Hematopoietic multipotent progenitor cell treated with erythropoietin and hydrocortisone succinate and interleukin-3 and kit ligand, for 8 days (in vitro differentiated cells): ENCODE measurements at places on chromosomes 5 and 9.
A peak's percentile ranks its signal among the peaks of the same experiment; 100 is the strongest.

- DNase-seq = peak; percentile 69
Observed at GRCh38 chr9:87711857-87712800, 13.8 kb upstream of the CTSL start.

DNA sequence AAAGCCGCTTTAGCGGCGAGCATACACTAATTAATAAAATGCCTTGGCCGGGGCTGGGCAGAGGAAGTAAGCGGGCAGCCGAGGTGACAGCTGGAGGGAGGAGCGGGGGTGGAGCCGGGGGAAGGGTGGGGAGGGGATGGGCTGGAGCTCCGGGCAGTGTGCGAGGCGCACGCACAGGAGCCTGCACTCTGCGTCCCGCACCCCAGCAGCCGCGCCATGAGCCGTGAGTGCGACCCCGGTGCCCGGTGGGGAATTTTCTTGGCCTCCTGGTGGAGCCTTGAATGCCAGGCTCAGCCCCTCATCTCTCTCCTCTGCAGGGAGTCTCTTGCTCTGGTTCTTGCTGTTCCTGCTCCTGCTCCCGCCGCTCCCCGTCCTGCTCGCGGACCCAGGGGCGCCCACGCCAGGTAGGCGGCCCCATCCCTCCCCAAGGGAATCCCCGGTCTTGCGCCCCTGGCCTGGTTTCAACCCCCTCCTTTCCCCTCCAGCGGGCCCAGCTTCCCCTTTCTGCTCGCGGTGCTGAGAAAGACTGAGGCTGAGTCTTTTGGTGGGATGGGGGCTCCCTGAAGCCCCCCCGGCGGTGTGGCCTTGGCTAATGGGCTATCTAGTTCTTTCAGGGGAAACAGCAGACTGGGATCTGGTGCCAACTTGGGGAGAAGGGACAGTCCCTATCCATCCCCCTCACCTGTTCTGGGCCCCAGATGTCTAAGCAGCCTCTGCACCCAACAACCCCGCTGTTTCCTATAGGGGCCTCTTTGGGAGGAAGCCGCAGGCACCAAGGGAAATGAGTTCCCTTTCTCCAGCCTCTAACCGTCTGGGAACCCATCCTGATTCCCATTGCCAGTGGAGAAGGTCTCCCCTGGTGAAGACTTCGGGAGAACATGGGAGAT is at the start of gene PTGS1:
Gene PTGS1, plus strand, starts transcription at position 156 of the 887 bp plus-strand sequence. Its CDS starts 61 bp downstream, at position 217.
- DNase-seq = peak; percentile 69

GRCh38 chr5:65355301-65355700 is 126.4 kb downstream of the ADAMTS6 start:
- DNase-seq = no peak

- DNase-seq = no peak
Observed at GRCh38 chr5:31194892-31195555, 1.5 kb downstream of the CDH6 start.

DNA sequence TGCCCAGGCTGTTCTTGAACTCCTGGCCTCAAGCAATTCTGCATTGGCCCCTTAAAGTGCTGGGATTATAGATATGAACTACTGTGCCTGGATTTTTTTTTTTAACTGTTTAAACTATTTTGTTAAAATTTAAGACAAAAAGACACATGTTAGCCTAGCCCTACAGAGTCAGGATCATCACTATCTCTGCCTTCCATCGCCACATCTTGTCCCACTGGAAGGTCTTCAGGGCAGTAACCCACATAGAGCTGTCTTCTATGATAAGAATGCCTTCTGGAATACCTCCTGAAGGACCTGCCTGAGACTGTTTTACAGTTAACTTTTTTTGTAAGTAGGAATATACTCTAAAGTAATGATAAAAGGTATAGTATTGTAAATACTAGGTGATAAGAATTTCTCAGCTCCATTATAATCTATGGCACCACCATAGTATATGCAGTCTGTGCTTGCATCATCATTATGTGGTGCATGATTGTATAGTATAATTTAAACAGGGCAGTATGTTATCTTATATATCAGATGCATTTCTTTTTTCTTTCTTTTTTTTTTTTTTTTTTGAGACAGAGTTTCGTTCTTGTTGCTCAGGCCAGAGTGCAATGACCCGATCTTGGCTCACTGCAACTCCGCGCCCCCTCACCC is 52.7 kb downstream of the DENND4C start:
- DNase-seq = peak; percentile 82

DNA sequence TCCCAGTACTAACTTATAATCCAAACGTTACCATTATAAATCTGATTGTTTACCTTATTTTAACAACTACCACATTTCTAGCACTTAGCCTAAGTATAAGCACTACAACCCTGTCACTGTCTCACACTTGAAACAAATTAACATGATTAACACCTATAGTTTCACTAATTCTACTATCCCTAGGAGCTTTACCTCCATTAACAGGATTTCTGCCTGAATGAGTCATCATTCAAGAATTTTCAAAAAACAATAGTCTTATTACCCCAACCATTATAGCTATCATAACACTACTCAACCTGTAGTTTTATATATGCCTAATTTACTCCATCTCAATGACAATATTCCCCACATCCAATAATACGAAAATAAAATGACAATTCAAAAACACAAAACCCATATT is 89.6 kb downstream of the INSL6 start:
- no peak for DNase-seq

GRCh38 chr9:16869882-16870595 is 431 bp downstream of the BNC2 start:
- DNase-seq = no peak

GRCh38 chr9:74449060-74449459 is 48.1 kb upstream of the RORB start:
- no peak for DNase-seq

GRCh38 chr5:116068028-116068632 is 16.7 kb upstream of the COMMD10 start:
- DNase-seq = peak; percentile 66

GRCh38 chr5:9182899-9183695 is 362.8 kb downstream of the SEMA5A start:
- no peak for DNase-seq

DNA sequence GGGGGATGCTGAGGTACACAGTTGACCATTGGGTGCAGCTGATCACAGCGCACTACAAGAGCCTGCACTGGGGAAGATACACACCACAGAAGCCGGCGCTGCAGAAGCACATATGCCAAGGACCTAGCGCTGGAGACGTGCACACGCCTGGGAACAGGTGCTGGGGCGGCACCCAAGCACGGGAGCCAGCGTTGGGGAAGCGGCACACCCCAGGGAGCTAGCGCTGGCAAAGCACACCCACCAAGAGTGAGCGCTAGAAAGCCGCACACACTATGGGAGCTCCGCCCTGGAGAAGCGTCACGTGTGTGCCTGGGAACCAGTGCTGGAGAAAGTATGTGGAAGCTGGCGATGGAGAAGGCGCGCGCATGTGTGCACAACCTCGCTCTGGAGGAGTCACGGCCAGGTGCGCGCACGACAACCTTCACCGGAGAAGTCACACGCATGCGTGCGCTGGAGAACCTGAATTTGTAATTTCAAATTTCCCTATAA is 4.5 kb downstream of the FANCC start:
- DNase-seq = peak; percentile 71

DNA sequence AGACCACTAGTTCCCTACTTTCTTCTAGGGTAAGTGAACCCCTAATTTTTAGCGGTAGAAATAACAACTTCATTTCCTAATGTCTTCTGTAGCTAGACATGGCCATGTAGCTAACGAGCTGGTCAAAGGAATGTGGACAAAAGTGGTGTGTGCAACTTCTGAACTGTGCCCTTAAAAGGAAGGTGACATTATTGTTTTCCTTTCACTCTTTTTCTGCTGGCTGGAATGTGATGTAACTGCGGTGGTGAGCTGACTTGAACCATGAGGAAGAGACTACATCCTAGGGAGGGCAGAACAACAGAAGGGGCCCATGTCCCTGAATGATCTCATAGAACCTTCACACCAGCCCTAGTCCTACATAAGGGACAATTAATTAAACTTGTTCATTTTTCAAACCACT is 1.3 kb upstream of the SNX2 start:
- no peak for DNase-seq

GRCh38 chr9:134066913-134067851 is 644 bp downstream of the BRD3 start:
- DNase-seq = peak; percentile 31
